LoVo (cell line): ENCODE measurements at places on chromosomes 3 and 15.

- no peak for DNase-seq
Observed at GRCh38 chr15:38186507-38186906, 66.1 kb upstream of the SPRED1 start.

DNA sequence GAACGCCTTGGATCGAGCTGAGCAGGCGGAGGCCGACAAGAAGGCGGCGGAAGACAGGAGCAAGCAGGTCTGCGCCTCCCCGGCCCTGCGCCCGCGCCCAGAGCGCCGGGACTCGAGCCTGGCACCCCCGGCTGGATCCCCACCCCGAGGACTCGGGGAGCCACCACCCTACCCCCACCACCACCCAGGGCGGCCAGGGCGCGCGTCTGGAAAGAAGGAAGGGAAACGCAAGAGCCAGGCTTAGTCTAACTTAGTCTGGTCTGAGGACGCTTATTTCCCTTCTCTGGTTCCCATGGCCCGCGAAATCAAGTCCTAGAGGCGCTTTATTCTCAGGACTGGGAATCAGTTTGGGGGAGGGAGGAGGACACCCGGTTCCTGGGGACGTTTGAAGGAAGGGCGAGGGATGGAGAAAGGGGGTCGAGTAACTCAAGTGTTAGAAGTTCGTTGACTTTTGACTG lies 359 bp downstream of the TPM1 start:
- DNase-seq, result no peak

- no peak for DNase-seq
Observed at GRCh38 chr15:50277370-50277769, 11.8 kb upstream of the HDC start.

DNA sequence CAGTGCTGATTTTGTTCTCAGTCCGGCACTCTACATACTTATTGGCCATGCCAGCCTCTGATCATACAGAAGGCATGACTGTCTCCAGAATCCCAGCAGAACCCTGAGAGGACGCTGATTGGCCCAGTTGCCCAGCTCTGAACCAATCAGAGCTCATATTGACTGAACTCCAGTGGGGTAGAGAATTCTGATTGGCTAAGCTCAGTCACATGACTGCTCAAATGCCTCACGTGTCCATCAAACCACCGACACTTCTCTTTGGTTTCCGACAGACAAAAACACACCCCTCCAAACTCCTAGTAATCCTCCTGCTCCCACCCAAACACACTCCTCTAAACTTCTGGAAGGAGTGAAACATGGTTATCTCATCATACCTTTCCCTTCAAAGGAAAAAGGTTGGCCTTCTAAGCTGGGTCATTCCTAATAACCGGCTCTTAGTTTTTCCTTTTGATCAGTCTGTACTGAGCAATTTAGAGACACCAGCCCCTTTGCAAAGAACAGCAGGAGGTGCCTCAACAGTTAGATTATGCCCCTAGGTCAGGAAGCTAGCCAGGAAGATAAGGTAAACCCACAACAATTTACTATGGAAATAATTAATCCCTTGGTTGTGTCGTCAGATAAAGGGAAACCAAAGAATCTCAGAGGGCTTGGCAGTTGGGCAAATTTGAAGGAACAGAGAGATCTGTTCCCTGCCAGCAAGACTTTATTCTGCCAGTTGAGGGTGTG lies 187.8 kb downstream of the TLE3 start:
- DNase-seq, result no peak

GRCh38 chr3:12627370-12627769 lies 36.5 kb downstream of the RAF1 start:
- DNase-seq, result no peak

GRCh38 chr15:89075846-89076245 lies 12.4 kb upstream of the ABHD2 start:
- no peak for DNase-seq
